ENCODE measurements at places on chromosomes 6 and 20.

DNA sequence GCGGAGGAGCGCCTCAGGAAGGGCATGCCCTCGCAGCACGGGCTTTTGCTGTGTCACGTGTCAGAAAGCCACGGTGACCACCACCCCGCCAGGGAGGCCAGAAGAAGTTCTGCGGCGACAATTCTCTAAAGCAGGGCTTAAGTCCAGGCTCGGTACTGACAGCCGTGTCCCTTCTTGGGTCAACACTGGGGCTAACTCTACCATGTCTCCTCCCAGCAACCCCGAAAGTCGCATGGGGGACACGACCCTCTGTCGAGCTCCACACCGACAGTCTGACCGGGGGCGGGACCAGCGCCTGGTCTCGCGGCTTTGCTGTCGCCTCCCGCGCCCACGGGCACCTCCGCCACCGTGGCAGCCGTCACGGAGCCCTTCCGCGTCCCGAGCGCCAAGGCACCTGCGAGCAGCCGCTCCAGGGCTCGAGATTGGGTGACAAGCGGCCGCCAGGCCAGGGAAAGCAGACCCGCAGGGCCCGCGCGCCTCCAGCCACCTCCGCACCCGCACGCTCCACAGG lies 534 bp downstream of the NANP start:
- no peak for DNase-seq

- DNase-seq, result no peak
These were observed 46.7 kb downstream of the RGS17 start for GRCh38 chr6:153084393-153084792.

GRCh38 chr6:146859795-146860495 lies 261.2 kb downstream of the ADGB start:
- no peak for DNase-seq

GRCh38 chr20:1663917-1664316 lies 6.3 kb upstream of the SIRPG start:
- DNase-seq, result no peak

- no peak for DNase-seq
These were observed 121.0 kb downstream of the UST start for GRCh38 chr6:148867862-148868261.

DNA sequence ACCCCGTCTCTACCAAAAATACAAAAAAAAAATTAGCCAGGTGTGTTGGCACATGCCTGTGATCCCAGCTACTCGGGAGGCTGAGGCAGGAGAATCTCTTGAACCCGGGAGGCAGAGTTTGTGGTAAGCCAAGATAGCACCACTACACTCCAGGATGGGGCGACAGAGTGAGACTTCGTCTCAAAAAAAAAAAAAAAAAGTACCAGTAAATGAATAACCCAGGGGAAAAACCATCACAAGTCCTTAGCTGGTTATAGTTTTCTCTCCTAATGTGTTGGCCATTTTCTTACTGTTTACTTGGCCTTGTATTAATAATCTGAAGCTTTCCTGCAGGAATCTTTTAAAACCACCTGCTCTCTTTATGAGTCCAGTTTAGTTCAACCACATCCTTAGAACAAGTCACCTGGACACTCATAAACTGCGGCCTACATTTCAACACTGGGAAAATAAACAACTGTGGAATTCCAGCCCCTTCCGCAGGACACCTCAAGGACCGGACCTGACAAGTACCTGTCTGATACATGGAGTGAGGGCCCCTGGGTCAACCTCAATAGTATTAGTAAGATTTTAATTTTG lies 102.6 kb downstream of the ATP9A start:
- DNase-seq, result no peak

GRCh38 chr6:5763871-5764270 lies 242.9 kb downstream of the NRN1 start:
- DNase-seq, result no peak

DNA sequence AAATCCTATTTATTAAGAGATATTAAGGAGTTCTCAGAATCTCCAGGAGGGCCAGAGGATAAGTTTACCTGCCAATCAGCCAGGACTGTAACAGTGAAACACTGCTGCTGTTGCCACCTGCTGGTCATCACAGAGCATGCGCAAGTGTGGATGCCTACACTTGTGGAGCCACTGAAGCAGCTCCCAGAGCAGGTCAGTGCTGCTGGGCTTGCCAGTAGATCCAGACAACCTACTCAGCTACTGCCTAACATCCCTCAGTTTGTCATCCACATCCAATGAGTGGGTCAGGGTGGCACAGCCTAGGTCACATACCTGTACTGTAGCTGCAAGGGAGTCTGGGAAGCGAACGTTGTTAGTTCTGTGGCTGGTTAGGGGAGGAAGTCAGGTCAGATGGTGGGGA lies 18.3 kb upstream of the NHSL1 start:
- DNase-seq, result no peak
